Stimulated activated CD8-positive, alpha-beta memory T cell treated with anti-CD3 and anti-CD28 coated beads, Interleukin-7, amount 100 ng/mL, for 1 hour (primary cell): ENCODE measurements at places on chromosomes 4 and X.

DNA sequence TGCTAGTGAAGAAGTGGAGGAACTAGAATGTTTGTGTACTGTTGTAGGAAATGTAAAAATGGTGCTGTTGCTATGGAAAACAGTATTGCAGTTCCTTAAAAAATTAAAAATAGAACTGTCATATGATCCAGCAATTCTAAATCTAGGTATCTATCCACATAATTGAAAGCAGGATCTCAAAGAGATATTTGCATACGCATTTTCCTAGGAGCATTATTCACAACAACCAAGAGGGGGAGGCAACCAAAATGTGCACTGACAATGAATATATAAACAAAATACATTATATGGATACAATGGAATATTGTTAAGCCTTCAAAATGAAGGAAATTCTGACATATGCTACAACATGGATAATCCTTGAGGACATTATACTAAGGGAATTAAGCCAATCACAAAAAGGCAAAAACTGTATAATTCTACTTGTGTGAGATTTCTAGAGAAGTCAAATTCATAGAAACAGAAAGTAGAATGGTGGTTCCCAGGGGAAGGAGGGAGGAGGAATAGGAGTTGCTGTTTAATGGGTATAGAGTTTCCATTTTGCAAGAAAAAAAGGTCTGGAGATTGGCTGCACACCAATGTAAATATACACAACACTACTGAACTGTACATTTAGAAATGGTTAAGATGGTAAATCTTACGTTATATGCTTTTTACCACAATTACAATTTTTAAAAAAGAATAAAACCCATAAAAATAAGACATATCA lies 35.6 kb upstream of the KCNE5 start:
- DNase-seq, result no peak

DNA sequence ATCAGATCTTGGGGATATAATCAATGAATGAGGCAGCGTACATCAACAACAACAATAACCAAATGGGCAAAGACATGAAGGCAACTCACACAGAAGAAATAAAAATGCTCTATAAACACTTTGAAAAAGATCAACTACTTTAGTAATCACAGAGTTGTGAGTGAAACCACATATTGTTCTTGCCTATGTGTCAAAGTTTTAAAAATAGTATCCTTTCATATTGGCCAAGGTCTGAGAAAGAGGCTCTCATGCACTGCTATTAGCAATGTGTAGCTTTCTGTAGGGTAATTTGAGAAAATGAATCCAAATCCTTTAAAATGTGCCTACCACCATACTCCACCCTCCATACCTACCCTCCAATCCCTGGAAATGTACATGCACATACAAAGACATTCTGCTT lies 25.0 kb downstream of the COQ2 start:
- DNase-seq, result no peak

DNA sequence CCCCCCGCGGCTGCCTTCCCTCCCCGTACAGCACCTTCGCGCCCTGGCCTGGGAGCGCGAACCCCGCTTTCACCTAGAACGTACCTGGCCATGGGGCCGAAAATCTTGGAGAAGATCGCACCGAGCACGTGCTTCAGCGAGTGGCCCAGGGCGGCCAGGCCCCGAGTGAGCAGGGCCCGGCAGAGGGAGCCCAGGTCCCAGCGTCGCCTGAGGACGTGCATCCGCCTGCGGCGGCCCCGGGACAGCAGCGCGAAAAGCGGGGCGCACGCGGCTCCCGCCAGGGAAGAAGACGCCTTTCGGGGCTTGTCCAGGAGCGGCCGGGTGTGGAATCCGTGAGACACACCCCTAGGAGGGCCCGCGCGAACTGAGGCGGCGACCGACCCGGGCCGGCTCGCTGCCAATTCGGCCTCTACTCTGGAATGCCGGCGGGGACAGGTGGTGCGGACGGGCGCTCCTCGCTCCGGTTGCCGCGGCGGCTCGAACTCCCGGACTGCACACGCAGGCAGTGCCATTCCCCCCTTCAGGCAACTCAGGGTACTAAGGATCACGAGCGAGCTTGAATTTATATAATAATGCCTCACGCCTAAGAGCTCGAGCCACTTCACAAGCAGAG lies at the start of gene HS6ST2:
Gene HS6ST2, minus strand, starts transcription at position 539 of the 613 bp plus-strand sequence.
- no peak for DNase-seq

DNA sequence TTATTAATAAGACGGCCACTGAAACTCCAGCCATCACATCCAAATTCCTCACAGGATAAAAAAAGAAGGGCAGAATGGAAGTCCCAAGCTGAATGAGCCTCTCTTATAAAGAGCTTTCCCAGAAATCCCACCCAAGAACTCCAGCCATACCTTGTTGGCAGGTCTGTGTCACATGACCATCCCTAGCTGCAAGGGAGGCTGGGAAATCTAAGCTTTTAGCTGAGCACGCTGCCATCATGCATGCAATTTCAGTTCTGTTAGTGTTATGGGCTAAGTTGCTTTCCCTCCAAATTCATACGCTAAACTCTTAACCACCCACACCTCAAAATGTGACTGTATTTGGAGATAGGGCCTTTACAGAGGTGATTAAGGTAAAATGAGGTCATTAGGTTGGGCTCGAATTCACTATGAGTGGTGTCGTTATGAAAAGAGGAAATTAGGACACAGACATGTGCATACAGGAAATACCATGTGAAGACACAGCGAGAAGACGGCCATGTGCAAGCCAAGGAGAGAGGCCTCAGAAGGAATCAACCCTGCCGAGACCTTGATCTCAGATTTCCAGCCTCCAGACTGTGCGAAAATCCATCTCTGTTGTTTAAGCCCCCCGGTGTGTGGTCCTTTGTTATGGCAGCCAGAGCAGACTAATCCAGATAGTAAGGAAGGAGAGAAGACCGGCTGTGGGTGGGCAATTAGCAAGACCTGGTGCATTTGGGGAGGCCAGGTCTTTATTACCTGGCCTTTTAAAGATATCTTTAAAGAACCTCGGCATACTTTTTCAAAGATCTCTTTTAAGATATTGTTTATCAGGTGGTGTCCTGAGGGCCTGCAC lies 317.6 kb downstream of the BCOR start:
- no peak for DNase-seq

- no peak for DNase-seq
Measured at GRCh38 chrX:11499076-11500044, 166.4 kb downstream of the ARHGAP6 start.

DNA sequence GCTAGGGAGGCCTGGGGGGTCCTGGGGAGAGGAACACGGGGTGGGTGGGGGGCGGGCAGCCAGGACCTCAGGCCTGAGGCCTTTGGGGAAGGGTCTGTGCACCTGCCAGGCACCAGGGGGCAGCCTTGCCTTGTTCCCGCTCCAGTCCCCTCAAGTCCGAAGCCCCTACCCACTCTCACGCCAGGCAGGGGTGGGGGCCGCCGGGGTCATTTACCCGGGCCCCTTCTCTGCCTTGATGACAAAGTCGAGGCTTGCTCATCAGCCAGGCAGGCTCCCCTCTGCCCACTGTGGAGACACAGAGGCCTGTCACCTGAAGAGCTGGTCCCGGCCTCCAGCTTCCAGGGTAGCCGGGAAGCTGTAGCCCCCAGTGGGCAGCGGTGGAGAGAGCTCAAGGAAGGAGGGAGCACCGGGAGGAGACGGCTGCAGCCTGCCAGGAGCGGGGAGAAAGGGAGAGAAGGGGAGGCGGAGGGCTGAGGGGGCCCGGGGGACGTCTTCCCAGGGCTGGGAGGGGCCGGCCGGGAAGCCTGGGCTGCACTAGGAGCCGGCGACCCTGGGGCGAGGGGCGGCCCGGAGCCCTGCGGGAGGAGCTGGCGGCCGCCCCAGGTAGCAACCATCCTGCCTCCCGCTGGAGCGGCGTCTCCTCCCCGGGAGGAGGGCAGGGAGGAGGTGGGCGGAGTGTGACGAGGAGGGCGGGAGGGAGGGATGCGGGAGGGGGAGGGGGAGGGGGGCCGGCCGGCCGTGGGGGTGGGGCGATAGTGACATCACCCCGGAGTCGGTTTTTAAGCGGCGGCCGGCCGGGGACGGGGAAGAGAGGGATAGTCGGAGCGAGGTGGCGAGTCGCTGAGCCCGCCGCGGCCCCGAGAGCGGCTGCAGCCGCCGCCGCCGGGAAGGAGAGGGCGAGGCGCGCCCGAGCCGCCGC lies at the start of gene SLC6A8:
Gene SLC6A8, plus strand, starts transcription at position 806 of the 919 bp plus-strand sequence. CDS start 649 bp downstream, outside the sequence.
- no peak for DNase-seq

DNA sequence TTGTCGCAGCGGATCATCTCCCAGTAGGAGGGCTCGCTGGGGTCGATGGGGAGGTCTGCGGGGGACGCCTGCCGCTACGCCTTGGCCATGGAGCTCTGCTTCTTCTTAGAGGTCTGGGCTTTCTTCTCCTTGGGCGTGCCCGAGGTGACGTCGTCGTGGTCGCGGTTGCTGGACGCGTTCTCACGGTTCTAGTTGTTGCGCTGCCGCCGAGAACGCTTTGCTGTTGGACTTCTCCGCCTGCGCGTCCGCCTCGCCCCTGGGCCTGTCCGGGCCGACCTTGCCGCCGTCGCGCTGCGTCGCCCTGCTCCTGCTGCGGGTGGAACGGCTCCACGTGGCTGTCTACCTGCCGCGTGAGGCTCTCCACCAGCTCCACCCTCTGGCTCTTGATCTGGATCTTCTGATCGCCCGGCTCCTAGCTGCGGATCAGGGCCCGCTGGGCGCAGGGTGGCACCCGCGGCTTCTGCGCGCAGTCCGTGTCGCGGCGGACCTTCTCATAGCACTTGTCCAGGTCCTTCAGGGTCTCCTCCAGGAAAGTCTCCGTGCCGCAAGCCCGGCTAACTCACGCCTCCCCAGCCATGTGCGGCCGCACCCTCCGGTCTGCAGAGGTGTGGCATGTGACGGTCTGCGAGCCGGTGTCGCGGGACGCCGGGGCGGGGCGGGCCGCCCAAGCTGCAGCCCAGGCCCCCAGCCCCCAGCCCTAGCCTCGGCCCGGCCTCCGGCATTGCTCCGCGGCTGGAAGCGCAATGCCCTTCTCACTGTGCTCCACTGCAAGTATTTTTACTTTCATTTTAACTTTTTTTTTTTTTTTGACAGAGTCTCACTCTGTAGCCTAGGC lies 40.5 kb upstream of the OGT start:
- DNase-seq, result no peak

DNA sequence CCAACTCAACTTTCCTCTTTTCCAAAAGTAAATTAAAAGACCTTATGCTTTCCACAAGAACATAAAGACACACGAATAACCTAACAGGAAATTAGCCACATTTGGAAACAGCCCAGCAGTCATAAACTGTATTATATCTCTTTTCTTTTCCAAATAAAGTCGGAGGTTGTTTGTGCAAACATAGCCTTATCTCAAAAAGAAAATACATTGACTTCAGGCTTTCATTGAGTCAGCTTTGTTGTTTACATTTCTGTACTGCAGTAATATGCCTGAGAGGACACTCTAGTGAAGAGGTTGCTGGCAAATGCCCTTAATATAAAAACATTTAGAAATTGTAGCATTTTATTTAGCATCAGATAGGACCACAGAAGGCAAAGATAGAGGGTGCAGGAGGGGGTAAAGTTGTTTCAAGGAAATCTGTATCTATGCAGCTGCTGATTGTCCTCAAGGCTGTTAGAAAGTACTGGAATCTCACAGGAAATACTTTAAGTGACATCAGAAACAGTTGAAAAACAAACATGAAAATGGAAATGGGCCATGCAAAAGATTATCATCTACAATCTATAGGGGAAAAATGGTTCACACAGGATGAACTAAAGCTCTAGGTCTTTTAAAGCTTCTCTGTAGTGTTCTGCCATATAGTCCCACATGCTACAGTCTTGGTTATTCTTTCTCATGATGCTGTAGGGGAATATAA lies 14.5 kb downstream of the LNX1 start:
- DNase-seq, result no peak

- DNase-seq, result no peak
Measured at GRCh38 chr4:40046311-40046980, 10.2 kb upstream of the N4BP2 start.

- no peak for DNase-seq
Measured at GRCh38 chr4:110359076-110359475, 116.9 kb upstream of the ENPEP start.

DNA sequence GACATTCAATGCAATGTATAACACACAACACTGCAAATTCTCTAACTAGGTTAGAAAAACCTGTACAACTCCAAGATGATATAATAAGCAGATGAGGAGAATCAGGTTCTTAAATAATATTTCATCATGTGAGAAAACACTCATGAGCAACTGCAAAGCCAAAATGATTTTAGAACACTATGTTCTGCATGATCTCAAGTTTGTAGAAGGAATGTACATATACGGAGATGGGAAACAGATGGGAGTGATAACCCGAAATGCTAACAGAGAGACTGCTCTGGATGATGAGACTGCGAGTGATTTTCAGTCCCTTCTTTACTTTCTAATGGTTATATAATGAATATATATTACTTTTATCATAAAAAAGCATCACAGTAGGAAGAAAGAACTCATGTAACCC lies 80.9 kb downstream of the PCYT1B start:
- DNase-seq, result no peak

DNA sequence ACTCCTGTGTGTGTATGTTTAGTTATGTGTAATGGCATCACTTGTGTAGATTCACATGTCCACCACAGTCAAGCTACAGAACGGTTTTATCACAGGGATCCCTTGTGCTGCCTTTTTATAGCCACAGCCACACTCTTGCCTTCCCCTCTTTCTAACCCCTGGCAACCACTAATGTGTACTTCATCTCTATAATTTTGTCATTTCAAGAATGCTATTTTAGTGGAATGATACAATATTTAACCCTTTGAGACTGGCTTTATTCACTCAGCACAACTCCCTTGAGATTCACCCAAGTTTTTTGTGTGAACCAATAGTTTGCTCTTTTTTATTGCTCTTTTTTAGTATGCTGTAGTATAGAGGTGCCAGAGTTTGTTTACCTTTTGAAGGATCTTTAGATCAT lies 112.1 kb downstream of the CDKL5 start:
- no peak for DNase-seq

GRCh38 chr4:106314960-106315359 lies 1.0 kb downstream of the TBCK start:
- no peak for DNase-seq

- DNase-seq, result no peak
Measured at GRCh38 chrX:132612821-132613564, 124.2 kb upstream of the MBNL3 start.

DNA sequence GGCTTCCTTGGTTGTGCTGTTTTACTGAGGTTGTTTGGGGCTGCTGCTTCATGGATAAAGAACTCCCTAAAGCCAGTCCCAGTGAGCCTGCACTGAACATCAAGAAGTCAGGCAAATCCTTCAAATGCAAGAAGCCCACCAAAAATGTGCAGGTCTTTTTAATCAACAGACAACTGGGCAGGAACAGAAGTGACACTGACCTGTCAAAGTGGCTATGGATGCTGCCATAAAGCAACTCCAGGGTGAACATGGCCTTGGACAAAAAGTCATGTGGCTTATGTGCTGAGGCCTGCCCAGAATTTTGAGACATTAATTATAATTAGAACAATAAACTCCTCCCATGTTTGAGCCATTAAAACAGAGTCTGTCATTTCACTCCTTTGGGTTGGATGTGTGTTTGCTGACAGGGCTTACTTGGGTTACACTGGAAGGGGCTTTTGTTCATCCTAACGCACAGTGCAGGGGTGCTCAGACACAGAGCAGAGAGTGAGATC lies at the start of gene ETDC:
Gene ETDC, plus strand, starts transcription at position 51 of the 494 bp plus-strand sequence. Its CDS starts 0 bp downstream, at position 51.
- DNase-seq, result no peak

GRCh38 chr4:46554760-46555465 lies 165.0 kb upstream of the GABRA2 start:
- no peak for DNase-seq

GRCh38 chr4:142875117-142875516 lies 29.0 kb upstream of the INPP4B start:
- no peak for DNase-seq
